CD4-positive, alpha-beta T cell treated with Interleukin-2 at 100 ng/mL for 4 hours (primary cell): ENCODE measurements at places on chromosomes 4 and X.
A peak's percentile ranks its signal among the peaks of the same experiment; 100 is the strongest.

DNA sequence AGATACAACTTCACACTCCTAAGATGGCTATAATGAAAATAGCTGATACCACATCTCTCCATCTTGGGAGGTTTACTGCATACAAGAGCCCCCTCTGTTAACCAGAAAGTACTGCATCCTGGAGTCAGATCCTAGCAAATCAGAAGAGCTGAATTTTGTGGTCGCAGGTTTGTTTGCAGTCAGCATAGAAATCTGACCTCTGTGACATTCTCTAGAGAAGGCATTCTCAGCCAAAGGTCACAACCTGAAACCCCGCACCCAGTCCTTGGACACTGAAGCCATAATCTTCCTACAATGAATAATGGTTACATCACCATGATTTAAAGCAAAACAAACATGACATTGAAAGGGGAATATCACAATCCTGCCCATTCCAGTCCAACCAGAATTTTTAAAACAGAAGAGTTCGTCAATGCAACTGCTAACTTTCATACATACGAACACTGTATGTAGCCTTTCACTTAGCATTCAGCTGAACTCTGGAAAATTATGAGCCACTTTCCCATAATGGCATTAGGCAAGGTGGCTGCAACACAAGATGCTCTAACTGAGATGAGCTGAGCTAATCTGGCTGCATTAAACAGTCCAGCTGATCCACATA lies 17.6 kb downstream of the HS6ST2 start:
- DNase-seq: no peak

- DNase-seq: peak; percentile 29
Measured at GRCh38 chrX:103628386-103629317, at the start of gene TCEAL1. TSS of gene TCEAL1 (plus strand) at chrX:103628975. CDS start at chrX:103629917, 942 bp downstream.

GRCh38 chr4:78949735-78950134 lies 10.5 kb upstream of the PAQR3 start:
- DNase-seq: no peak

DNA sequence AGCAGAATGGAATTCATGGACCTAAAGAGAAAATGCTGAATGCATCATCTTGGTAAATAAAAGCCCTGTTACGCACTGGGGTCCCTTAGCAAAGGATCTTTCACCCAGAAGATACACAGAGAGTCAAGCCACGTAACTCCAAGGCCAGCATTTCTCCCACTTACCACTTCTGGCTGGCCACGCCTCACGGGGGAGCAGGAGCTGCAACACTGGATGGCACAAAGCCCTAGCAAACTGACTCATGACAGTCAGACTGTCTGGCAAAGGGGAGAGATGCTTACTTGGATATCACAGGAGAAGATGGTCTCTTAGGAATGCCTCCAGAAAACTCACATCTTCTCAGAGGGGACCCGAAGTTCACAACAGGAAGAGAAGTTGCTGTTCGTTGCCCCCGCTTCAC lies 51.4 kb upstream of the BCLAF3 start:
- no peak for DNase-seq

DNA sequence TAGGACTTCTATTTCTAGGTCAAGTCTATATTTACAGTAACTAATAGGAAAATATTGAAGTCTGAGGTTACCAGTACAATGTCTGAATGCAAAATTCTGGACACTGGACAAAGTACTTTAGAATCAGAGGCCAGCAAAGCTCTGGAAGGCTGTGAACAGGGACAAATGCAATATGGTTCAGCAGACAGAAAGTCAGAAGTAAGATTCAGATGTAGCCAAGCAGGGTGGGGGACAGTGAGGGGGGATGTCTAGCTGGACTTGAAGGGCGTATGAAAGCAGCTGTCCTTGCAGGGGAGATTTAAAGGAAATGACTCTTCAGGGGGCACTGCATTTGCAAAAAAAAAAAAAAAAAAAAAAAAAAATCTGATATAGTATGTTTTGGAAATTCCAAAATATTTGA lies 2.9 kb downstream of the SORBS2 start:
- no peak for DNase-seq

DNA sequence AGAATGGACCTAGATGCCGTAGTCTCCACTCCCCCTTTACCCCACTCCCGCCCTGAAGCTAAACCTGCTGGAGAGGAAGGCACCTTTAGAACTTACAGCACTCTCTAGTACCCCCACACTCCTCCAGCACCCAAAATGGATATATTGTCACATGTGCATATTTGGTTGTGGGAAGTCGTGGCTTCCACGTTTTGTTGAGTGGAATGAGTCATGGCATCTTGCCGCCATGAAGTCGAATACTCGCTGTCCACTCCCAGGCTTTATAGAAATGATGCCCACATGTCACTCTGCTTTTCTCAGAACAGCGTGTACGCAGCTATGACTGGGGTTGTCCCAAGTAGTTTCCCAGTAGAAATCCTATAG lies 545 bp downstream of the ABCE1 start:
- peak; percentile 56 for DNase-seq

DNA sequence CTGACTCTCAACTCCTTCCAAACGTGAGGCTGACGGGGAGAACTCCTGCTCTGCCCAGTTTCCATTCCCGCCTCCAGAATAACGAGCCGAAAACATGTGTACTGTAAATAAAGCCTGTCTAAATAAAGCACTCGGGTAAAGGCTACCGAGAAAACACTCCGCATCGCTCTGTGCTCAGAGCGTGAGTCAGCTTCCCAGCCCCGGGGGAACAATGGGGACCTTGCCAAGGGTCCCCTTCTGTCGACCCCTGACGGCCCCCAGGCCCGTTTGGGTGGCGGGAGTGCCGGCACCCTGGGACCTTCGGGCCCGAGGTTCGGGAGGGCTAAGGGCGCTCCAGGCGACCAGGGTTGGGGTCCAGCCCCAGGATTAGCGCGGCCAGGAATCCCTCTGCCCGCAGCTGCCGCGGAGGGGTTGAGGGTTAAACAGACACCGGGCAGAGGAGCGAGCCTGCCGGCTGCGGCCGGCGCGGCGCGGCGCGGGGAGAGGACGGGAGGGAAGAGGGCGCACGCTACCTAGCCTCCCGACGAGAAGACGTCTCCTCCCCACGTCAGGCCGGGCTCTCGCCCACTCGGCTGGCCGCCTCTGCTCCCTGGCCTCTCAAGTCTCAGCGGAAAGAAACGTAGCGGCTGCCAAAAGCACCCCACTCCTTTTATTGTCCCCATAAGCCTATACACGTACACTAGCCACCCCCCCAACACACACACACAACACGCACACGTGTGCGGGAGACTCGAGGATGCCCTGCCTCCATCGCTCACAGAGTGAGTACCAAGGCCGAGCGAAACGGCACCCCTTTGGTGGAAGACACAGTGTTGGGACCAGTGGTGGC lies 85.5 kb downstream of the BCOR start:
- no peak for DNase-seq

GRCh38 chr4:20422398-20422797 lies 170.7 kb downstream of the SLIT2 start:
- peak; percentile 43 for DNase-seq

- DNase-seq: no peak
Measured at GRCh38 chr4:104393655-104394324, 100.9 kb downstream of the CXXC4 start.

GRCh38 chr4:97987019-97987648 lies 156.1 kb downstream of the STPG2 start:
- no peak for DNase-seq

DNA sequence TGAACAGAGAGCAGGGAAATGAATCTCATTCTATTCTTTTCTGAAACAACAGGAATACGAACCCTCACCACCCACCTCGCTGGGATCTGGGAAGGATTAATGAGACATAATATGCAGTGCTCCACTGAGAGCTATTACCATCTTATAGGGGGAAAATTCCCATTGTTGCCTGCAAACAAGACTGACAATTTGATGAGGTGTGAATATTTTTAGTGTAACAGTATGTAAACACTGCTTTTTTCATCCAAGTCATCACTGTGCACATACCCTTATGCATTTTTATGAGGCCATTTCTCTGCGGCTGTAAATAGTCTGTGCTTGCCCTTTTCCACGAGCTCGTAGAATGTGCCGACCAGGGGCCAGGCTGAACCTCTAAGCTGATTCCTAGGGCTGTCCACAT lies 285.6 kb upstream of the CPEB2 start:
- no peak for DNase-seq

DNA sequence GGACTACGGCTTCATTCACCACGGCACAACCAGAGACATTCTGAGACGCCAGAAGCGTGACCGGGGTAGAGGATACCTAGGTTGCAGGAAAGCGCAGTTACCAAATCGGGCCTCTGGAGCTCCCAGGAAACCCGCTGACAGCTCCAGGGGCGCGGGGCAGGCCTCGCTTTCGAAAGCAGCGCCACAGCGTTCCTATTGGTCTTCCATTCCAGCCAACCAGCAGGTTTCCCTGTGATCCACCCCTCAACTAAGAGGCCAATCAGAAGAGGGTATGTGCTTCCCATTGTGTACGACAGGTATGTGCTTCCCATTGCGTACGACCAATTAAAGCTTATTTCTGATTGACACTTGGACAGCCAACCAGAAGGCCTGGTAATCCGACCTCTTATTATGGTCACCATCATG lies 14.9 kb downstream of the SNX12 start:
- peak; percentile 0 for DNase-seq

- DNase-seq: no peak
Measured at GRCh38 chr4:188296331-188296730, 157.1 kb downstream of the TRIML1 start.

DNA sequence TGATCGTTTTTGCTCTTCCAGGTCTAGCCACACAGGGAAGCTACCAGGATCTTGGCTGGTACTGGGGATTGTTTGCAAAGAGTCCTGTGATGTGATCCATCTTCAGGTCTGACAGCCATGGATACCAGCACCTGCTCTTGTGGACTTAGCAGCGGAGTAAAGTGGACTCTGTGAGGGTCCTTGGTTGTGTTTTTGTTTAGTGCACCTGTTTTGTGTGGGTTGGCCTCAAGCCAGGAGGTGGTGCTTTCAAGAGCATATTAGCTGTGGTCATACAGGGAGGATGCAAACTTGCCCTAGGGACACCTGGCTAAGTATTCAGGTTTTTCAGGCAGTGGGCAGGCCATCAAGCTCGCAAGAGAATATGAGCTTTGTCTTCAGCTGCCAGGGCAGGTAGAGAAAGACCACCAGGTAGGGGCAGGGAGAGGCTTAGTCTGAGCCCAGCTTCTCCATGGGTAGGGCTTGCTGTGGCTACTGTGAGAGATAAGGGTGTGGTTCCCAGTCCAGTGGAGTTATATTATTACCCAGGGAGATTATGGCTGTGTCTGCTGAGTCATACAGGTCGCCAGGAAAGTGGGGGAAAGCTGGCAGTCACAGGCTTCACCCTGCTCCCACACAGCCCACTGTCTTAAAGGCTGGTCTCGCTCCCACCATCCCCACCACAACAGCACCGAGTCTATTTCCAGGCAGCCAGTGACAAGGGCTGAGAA lies 293.7 kb downstream of the PCDH18 start:
- no peak for DNase-seq
